ENCODE measurements at places on chromosomes 5 and 9.

- no peak for DNase-seq
Observed at GRCh38 chr5:178207183-178207916, 3.0 kb downstream of the HNRNPAB start.

DNA sequence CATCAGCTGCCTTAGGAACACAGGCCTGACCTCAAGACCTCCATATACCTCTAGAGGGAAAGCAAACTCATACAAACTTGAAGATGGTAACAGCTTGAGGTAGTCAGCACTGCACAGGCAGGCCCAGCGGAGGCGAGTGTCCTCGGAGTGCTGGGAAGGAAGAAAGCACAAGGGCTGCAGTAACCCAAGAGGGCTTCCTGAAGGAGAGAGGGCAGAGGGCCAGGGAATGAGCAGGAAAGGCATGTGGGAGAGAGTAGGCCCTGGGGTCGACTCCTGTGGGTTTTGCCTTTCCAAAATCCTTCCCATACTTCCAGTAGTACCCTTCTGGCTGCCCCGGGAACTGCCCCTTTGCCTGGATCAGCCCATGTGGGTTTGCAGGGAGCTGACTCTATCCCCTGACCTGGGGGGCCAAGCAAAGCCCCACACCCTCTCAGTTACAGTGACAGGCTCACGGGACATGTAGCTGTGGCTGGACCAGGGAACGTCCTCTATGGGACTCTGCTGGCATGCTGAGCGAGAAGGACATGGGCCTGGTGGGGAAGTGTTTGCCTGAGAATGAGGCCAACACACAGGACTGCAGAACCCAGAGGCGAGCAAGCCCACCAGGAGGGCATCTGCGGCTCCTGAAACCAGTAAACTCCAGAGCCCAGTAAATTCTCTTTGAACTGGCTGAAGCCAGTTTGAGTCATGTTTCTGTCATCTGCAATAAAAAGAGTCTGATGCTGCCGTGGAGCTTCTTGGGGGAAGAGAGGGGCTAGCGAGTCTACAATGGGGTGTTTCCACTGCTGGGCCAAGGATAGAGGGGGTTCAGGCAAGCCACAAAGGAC is 64.1 kb downstream of the COL23A1 start:
- DNase-seq, result no peak

DNA sequence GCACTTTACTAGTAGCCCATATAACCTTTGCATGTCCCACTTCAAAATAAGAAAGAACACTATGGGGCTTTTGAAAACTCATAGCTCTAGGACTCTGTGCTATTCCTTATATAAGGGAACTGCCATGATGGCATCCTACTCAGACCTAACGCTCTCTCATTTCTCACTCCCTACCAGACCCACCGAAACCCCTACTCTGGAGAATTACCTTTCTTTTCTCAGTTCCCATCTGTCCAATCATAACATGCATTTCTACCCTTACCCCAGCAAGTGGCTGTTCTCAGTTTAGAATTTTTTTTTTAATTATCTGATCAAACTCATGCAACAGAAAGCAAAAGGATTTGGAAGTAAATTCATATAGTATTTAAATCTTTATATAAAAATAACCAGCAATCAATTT is 27.3 kb downstream of the CARNMT1 start:
- no peak for DNase-seq

DNA sequence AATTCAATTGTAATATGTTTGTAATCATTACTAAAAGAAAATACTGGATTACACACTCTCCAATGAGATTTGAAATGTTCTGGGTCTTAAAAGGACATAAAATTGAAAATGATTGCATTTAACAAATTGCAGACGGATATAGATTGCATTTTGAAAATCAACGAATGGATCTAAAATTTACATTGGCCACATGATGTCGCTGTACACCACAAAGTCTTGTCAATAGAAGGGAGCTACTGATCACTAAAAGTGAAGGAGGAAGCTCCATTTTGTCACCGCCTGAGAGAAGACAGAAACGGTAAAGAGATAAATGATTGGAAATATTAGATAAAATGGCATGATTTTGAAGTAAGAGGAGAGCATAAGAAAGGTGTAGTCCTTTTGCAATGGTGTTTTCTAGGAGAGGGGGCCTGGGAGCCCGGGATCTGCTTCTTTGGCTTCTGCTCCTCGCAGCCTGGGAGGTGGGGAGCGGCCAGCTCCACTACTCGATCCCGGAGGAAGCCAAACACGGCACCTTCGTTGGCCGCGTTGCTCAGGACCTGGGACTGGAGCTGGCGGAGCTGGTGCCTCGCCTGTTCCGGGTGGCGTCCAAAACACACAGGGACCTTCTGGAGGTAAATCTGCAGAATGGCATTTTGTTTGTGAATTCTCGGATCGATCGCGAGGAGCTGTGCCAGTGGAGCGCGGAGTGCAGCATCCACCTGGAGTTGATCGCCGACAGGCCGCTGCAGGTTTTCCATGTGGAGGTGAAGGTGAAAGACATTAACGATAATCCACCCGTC is at the start of gene PCDHA1:
Gene PCDHA1 (plus strand): TSS at position 236 of the 782 bp plus-strand sequence.
- DNase-seq, result no peak

DNA sequence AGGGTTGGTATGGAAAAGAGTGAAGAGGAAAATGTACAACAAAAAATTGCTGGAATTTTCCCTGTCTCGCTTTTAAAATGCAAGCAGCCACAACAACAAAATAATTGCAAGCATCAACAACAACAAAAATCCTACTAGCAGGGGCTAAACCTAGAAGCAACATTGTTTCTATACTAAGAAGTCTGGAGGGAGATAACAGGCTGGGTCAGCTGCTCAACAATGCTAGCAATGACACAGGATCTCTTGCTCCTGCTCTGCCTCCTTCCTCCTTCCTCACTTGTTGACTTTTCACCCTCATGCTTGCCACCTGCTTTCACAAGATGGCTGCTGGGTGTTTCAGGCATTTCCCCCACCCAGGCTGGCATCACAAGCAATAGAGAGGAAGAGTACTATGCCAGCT is 7.6 kb upstream of the AOPEP start:
- no peak for DNase-seq

DNA sequence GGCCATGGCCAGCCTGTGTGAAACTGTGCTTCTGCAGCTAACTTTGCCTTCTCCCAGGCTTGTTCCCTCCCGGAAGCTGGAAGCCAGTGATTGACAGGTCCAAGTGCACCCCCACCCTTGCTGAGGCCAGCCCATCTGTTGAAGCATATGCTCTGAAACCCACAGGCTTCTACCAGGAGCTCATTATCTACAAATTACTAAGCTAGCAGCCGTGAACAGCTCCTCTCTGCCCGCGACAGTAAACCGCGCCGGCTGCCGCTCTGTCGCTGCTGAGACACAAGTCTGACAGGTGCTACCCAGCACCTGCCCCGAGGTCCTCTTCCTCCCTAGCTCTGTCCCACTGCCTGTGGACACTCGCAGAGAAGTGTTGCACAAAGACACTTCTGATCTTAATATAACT is 490.9 kb downstream of the GADD45G start:
- no peak for DNase-seq

DNA sequence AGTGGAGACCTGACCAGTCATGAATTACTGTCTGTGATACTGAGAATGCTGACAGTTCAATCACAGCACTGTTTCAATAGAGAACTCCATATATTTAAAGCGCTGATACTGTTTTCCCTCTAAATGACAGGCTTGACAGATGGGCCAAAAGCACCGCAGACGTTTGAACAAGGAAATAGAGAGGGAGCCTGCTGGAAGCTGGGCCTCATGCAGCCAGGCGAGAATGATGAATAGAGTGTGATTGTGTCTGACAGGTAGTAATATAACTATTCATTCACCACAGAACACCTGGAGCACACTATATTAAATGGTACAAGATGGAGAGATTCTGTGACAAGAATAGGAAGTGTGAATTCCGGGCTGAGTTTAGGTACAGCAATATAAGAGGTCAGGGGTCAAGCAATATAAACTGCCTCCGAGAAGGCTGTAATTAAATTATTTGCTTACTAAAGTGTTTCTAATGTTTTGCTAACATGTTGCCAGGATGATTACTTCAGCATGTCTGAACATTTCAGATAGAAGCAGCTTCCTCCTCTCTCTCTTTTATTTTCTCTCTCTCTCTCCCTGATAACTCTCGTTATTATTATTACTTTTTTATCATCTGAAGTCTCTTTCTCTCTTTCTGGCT is 297.7 kb downstream of the CSNK1G3 start:
- no peak for DNase-seq

GRCh38 chr5:179176571-179177230 is 116.5 kb downstream of the ZNF354C start:
- DNase-seq, result no peak

DNA sequence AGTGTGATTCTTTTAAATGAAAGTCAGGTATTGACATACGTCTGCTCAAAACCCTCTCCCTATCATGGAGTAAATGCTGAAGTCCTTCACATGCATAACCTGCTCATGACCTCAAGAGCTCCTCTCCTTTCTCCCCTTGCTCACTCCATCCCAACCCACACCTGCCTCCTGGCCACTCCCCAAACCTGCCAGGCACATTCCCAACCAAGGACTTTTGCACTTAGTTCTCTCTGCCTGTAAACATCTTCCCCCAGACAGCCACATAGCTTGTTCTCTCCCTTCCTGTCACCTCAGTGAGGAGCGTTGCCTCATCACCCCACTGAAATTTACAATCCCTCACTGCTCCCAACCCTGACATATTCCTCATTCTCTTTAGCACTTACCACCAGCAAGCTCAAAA is 8.7 kb downstream of the SETD9 start:
- DNase-seq, result no peak

- DNase-seq, result no peak
Observed at GRCh38 chr5:121239951-121240350, 611.7 kb upstream of the FTMT start.

DNA sequence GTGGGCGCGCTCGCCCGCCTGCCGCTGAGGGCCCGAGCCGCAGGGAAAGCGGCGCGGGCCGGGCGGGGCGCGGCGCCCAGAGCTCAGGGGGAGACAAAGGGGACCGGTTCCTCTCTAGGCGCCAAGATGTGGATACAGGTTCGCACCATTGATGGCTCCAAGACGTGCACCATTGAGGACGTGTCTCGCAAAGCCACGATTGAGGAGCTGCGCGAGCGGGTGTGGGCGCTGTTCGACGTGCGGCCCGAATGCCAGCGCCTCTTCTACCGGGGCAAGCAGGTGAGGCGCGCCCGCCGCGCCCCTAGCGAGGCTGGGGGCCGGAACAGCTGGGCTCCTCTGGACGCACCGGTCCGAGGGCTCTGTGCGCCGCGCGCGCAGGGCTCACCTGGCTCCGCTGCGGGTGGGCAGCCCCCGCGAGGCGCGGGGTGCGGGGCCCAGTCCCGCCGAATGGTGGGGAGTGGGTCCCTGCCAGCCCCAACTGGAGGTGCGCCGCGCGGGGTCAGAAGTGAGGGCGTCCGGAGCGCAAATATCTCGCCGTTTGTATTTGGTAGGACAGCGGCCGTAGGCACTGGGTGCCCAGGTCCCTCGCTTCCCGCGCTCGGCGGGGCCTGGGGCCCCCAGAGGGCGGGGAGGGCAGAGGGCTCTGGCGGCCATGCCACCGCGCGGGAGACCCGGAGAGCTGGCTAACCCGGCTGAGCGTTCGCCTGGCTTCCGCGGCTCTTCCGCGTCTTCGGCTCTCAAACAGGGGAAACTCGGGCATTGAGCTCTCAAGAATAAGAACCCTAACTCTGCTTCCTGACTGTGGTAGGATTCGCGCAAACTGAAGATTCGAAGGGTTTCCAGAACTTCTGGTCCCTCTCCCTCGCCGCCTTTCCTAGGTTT is 607 bp downstream of the UHRF2 start:
- no peak for DNase-seq

All from T follicular helper cell (primary cell).